Activated naive CD4-positive, alpha-beta T cell treated with anti-CD3 and anti-CD28 coated beads, Interleukin-2, amount 10 ng/mL, durations not matched to agents 7 days and 5 days (primary cell): ENCODE measurements at places on chromosomes 1 and 21.

DNA sequence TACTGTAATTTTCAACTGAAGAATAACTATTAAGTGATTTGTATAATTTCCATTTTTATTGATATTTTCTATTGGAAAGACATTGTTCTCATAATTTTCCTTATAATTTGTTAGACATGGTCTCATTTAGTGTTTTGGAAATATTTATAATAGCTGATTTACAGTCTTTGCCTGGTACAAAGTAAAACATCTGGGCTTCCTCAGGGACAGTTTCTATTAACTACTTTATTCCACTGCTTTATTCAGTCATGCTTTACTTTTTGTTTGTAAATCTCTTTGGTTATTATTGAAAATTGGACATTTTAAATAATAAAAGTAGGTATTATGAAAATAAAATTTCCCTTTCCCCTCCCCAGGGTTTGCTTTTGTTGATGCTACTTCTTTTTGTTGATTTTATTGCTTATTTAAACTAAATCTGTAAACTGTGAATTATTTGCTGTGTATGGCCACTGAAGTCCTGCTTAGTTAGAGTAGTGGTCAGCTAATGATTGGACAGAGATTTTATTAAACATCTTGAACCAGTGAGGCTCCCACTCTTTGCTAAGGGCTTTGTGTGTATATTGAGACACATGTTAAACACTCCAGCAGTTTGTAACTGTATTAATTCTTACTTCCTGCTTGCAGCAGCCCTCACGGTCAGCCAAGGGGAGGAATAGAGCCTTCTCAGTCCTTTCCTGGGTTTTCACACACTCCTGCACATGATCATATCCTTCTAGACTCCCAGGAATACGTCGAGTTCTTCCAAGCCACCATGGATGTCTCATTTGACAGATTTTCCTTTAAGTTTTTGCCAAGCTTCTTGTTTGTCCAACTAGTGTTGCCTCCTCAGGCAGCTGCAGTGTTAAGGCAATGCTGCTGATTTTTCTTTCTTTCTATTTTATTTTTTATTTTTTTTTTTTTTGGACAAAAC is 994.6 kb upstream of the PRMT6 start:
- no peak for DNase-seq

- no peak for DNase-seq
Observed at GRCh38 chr1:53783056-53783455, 44.1 kb upstream of the GLIS1 start.

DNA sequence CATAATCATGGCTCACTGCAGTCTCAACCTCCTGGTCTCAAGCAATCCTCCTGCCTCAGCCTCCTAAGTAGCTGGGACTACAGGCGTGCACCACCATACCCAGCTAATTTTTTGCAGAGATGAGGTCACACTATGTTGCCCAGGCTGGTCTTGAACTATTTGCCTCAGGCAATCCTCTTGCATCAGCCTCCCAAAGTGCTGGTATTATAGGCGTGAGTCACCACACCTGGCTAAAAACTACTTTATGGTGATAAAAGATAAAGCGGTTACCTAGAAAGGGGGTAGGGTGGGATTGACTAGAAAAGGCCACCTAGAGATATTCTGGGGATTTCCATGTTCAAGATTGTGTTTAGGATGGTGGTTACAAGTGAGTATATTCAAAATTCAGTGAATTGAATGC is 5.0 kb downstream of the TSTD1 start:
- DNase-seq: no peak

- no peak for DNase-seq
Observed at GRCh38 chr1:108955881-108956280, 7.4 kb downstream of the CLCC1 start.

DNA sequence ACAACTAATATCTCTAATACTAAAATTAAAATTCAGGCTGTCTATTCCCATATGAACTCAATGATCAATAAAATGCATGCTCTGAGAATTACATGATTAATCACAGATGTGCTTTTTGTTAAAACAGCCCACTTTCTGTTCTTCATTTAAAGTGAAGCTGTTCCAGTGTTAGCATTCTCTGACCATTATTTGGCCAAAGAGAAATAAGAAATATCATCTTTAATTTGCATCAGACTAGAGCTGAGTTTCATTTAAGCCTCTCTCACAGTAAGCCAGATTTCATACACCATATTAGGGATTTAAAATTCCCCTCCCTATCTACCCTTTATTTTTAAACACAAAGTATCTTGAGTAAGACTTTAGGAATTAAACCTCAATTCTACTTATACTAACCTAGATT is 261.6 kb downstream of the TPR start:
- DNase-seq: no peak

DNA sequence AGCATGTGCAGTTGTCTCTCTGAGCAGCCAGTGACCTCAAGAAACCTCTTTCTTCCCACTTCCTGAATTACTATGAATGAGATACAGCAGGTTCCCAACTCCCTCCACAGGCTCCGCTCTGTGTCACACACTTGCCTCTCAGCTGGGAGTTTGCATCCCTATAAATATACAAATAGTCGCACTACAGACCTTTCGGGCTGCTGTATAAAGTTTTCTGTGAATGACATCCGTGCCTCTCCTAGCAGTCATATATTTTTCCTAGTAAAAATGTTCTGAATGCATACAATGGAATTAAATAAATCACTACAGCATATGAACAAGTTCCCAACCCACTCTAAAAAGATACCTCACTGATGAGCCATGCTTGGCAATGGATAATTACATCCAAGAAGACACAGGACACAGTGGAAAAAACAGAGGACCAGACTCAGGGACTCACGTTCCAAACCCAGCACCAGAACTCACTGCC is 66.8 kb downstream of the CAPZB start:
- DNase-seq: no peak

DNA sequence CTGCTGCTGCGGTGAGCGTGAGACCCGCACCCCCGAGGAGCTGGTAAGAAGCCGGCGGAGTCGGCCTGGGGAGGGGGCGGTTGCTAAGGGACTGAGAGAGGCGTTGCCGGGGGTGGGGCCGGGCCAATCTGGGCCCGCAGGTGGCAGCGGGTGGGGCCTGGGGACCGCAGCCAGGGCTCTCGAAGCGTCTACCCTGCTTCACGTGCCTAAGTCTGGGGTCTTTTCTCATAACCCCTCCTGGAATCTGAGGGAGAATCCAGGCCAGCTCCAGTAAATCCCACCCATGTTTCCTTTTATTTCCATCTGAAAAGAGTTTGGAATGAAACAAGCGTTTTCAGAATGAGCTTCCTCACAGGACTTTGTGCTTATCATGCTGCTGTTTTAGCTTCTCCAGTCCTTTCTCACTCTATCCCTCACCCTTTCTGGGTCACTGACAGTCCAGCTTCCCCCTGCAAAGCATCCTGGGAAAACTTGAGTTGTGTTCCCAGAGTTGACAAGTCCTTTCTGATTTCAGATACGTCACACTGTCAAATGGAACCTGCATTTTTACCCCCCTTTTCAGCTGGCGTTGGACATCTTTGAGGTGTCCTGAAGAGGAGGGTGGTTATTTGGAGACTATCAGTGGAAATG is 431 bp downstream of the CLCN6 start:
- no peak for DNase-seq

- no peak for DNase-seq
Observed at GRCh38 chr1:15504436-15504835, 19.6 kb downstream of the CASP9 start.

DNA sequence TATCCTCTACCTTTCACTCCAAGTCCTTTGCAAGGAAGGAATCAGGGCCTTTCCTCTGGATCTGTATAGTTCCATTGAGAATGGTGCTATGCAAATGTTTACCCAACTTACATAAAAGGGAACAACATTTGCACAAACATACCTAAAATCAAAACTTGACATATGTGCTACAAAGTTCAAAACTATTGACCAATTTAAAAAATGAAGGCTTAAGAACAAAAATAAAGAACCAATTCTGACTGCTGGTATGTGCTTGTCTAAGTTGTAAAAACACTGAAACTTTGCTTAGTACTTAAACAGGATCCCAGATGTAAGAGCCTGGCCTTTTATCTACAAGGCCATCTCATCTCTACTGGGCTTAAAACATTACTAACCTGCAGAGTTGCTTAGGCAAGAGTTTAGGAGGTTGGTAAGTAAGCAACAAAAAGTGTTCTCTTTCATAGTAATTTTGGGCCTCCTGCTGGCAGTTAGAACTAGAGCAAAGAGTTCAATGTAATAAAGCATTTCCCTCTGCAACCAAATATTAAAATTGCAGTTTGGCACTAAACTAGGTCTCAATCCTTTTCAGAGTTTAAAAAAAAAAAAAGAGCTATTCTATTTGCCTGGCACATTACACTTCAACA is 2.0 kb downstream of the SCMH1 start:
- no peak for DNase-seq

GRCh38 chr1:98538106-98538505 is 123.4 kb upstream of the SNX7 start:
- DNase-seq: no peak

DNA sequence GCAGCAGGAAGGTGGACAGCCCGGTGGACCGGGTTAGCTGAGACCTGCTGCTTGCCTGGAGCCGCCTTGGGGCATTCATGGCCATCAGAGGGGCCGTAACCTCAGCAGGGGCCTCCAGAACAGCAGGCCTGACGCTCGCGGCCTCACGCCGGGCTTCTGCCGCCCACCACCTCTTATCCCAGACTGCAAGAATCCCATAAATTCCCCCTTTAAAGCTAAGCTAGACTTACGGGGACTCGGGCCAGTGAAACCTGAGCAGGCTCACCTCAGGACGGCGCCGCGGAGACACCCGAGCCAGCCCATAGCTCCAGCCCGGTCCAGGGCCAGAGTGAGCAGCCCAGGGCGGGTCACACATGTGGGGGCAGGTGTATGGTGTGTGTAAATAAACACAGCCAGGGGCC is 132.3 kb downstream of the GLIS1 start:
- DNase-seq: peak; percentile 10

- no peak for DNase-seq
Observed at GRCh38 chr1:159291424-159291823, 10.7 kb upstream of the FCER1A start.

DNA sequence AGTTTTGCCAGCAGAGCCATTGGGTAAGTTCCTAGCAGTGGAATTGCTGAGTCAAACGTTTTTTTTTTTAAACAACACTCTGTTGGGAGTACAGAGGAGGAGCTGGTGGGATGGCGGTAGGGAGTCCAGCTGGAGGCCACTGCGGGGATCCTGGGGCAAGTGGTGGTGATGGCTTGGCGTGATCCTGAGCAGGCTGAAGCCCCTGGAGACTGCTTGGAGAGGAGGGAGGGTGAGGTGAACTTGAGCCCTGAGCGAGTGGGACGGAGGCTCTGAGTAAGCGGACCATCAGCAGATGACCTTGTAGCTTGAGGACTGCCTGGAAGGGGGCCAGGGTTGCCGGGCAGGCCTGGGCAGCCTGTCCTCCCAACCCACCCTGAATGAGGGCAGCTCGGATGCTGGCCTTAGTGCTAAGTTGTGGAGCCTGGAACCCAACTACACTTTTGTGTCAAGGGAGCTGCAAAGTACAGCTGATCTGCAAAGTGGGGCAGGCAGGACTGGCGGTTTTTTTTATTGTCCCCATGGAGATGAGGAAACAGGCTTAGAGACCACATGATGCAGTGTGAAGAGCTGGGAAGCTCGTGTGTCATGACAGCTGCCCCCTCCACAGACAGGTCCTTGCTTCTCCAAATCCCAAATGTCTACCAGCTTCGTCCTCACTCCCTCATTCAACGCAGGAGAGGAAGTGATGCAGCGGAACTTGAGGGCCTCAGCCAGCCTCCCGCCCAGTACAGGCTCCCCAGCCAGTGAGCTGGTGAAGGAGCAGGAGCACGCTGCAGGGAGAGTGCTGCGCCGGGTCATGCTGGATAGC is 20.2 kb downstream of the MRPL37 start:
- no peak for DNase-seq

DNA sequence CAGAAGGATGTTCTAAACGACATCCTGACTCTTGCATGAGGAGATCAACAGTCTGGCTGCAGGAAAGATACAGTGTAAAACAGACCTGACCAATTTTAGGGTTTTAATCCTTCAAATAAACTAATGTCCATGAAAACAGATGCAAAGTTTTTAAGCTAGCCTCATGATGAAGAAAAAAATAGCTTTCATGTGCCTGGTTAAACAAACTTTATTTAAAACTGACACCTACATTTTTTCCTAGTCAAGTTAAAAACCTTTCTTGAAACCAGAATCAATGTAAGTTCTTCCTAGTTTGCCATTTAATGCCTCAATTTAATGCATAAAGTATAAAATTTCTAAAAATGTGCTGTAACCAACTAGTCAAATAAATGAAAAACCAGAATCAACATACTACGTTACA is 2.9 kb downstream of the WDR26 start:
- no peak for DNase-seq

DNA sequence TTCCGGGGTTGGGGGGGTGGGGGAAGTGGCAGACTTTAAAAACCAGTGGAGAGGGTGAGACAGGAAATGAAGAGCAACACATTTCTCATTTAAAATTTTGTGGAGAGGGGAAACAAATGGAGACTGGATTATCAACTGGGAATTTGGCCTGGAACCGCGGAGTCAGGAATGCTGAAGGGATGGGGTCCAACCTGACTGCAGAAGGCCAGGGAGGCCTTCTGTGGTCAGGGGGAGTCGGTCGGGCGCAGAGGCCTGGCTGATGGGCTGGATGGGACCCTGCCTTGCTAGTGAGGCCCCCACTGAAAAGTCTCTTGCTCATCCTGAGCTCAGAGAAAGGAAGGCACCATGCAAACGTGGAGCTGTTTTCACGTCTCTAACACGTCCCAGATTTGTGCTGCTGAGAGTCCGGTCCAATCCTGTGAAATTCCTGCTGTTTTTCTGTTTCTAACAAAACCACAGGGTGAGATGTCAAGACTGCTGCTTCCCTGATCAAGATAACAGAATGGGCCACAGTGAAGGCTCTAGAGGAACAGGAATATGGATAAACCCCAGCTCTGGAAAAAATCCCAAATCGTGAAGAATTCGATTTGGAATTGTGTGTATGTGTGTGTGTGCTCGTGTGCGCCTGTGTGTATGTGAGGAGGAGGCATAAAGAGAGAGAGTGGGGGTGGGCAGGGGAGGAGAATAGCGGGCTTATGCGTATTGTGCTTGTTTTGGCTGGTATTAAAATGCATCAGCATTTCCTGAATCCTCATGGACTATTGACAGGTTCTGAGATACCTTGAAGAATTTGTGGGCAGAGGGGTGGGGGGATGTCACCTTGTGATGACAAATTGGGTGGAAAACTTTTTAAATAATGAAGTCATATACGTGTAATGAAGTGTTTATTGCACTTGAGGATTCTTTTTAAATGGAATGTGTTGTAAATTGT is 117.4 kb downstream of the NGF start:
- DNase-seq: no peak

GRCh38 chr21:26842974-26843932 is 2.0 kb downstream of the ADAMTS1 start:
- peak; percentile 56 for DNase-seq

GRCh38 chr1:31866450-31867032 is 50.7 kb upstream of the SPOCD1 start:
- no peak for DNase-seq

DNA sequence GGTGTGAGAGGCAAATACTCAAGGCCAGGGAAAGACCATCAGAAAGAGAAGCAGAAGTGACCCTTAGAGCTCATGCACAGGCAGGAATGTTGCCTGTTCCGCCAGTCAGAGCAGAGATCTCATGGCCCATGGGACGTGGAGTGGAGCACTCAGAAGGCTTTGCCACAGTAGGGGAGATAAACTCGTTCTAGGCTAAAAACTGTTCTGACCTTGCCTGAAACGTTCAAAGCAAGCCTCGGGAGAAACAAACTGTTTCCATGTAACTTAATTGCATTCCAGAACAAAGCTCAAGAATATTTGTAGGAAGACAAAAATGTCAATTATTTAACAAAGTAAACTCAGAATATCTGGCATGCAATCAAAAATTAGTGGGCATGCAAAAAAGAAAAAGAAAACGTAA is 20.7 kb upstream of the SLC19A1 start:
- DNase-seq: no peak
